Epithelial cell of esophagus (primary cell): ENCODE measurements at places on chromosomes 3 and 15.

DNA sequence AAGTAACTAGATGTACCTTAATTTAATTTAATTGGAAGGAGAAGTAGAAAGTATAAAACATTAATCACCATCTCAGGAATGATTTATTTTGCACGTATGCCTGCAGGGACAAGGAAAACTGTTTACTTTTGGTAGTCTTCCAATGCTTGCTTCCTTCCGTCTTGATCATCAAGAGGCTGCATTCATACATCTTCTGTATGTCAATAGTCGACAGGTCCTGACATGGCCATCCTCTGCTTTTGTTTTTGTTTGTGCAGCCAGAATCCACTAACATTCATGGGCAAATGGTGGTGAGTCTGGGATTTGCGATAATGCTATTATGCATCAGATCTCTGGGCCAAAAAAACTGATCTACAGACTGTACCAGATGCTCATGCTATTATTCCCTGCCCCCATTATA is 56.6 kb upstream of the ZPLD1 start:
- DNase-seq, result peak; percentile 95

DNA sequence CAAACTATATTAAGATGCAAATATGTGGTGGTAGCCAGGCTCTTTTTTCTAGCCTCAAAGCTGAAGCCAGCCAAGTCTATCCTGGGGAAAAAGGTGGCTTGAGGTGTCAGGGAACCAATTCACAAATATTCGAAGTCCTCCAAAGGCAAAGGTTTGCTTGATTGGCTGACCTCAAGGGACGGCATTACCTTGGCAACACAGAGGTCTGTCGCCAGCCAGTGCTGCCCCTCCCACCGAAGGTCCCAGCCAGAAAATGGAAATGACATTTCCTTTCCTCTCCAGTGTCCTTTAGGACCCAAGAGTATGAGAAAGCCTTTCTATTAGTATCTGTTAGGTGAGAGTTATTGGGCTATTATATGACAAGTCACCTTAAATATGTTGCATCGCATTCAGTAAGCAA is 96.0 kb upstream of the LIMD1 start:
- DNase-seq, result no peak

GRCh38 chr15:45585069-45585791 is 1.9 kb upstream of the BLOC1S6 start:
- no peak for DNase-seq

GRCh38 chr15:76168237-76168984 is 108.6 kb downstream of the TMEM266 start:
- DNase-seq, result no peak

DNA sequence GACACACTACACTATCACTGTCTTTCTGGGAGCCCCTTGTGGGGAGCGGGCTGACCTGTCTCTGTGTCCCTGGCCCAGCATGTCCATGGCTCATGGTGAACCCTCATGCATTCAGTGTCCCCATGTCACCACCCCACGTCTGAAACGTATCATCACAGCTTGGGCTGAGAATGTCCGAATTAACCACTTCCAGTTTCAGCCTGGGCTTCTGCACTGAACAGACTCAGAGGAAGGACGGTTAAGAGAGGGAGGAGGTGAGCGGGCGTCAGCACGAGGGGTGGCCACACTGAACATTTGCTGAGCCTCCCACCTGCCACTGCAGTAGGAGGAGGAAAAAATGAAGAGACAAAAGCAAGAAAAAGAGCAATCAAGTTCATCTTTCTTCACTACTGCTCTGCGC is 30.5 kb downstream of the ATP2B2 start:
- no peak for DNase-seq

DNA sequence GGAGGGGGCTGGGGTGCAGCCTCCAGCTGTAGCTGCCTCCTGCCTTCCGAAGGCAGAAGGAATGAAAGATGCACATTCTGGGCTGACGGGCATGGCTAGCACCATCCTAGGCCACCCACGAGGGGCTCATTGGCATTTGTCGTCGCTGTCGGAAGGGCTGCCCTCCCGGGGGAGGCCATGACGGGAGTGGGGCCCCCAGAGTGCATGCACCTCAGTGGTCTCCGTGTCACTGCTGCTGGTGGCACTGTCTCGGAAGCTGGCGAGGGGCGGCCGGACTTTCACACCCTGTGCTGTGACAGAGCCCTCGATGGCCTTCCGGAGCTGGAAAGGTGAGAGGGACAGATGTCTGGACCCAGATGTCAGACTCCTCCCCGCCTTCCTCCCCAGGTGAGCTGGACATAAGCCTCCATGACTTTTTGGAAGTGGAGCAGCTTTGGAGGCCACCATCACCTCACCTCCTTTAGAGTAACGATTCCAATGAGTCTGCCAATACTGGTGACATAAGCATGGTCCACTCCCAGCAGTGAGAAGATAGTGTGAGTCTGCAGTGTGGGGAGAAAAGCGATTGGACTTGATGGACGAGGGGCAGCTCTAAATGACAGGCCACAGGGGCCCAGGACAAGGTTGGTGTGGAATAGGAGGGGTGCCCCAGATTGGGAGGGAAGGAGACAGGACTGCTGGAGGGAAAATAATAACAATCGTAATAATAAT is 9.2 kb downstream of the FAM131A start:
- DNase-seq, result no peak

DNA sequence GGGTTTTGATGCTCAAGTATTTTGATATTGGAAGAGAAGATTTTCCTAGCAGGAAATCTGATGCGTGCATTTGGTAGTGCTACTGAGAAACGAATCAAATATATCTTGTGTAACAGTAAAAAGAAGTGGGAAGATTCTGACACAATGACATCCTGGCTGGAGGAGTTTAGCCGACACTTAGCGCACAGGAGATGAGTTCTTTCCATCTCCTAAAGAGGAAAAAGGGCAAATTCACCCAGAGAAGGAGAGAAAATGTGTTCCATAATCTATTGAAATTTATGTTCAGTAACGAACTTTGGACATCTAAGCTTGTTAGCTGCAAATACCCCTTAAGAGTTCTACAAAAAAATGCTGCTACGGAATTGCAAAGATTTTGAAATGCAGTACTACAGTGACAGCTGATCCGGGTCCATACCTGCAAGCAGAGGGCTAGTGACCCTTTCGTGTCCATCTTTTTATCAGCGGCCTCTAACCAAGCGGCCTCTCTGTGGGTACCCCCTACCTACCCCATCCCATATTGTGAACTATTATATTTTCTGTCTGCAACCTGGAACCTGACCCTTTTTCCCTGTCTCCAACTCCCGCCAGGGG is 971 bp downstream of the CPOX start:
- DNase-seq, result no peak

- DNase-seq, result peak; percentile 38
Observed at GRCh38 chr3:58572013-58572633, 5.1 kb downstream of the FAM107A start.

- DNase-seq, result peak; percentile 44
Observed at GRCh38 chr3:101574388-101575112, 570 bp downstream of the PCNP start.

DNA sequence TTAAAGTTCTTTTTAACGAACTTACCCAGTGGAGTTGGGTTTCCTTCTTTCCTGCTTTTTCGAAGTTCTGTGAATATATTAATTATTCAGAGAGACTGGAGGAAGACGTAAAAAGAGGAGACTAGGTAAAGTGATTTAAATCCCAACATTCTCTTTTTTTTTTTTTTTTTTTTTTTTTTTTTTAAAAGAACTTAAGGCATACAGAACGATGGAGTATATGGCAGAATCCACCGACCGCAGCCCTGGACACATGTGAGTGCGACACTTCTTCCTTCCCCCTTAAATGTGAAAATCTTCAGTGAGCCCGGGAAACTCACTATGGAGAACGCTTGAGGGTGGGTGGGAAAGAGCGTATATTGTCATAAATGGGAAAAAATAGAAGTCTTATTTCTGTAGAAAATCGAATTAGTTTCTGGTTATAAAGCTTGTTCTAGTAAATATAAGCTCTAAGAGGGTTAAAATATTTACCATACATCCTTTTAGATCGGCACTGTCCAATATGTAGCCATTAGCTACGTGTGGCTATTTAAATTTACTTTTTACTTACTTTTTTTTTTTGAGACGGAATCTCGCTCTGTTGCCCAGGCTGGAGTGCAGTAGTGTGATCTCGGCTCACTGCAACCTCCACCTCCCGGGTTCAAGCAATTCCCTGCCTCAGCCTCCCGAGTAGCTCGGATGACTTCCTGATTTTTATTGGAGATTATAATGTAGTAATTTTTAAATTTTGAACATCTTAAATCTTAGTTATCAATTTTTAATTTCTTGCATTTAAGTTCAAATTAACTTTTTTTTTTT is 892 bp downstream of the NMD3 start:
- peak; percentile 34 for DNase-seq

DNA sequence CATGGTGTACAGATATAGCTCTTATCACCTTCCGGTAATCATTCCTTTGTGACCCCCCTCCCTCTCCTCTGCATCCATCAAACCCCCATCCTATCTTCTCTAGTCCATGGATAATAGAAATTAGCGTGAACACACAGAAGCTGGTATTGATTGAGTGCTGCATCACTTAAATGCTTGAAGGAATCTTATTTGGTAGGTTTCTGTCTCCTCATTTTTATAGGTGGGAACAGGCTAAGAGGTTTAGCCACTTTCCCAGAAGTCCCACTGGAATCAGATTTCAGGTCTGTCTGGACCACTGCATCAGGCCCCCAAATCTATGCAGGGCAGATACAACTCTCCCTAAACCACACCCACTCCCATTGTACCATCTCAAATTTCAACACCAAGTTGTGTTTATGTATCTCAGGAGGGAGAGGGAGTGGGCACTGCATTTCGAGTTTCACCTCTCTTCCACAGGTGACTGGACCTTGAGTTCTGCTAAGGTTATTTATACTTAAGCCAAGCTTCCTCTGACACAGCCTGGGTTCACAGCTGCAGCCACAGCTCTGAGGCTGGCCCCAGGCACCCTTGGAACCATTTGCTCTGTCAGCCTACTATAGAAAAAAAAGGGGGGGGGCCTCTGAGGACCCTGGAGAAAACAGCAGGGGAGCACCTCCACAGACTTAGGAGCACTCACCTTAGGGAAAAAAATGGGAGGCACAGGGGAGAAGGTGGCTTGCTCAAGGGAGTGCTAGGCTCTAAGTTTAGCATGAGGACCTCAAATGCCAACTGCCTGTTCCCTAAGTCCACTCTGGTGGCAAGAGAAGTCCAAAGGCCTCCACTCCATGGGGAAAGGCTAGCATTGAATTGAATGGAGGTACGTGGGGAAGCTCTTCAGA is 2.1 kb upstream of the NMB start:
- DNase-seq, result no peak

DNA sequence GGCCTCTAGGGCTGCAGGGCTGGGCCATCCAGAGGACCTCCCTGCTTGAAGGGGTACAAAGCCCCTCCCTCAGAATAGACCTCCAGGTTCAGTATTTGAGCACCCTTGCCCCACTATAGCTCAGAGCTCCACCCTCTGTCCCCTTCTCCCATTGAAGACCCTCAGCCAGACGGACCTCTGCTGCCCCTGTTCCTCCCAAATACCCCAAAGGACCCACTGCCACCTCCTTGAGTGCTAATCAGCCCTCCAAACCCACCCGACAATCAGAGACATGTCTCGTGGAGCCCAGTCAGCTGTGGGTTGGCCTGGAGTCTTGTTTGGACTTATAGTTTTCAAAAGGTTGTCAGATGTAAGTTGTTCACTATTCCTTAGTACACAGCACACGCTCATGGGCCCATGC is 161.1 kb downstream of the UACA start:
- no peak for DNase-seq

- DNase-seq, result no peak
Observed at GRCh38 chr3:137845666-137846065, 81.6 kb downstream of the SOX14 start.

- DNase-seq, result no peak
Observed at GRCh38 chr15:74885461-74885860, 4.4 kb upstream of the MPI start.

GRCh38 chr3:54146506-54147239 is 24.3 kb downstream of the CACNA2D3 start:
- no peak for DNase-seq

- peak; percentile 49 for DNase-seq
Observed at GRCh38 chr3:170534227-170534626, 51.6 kb downstream of the SLC7A14 start.

- peak; percentile 41 for DNase-seq
Observed at GRCh38 chr15:57273402-57273801, 102.9 kb upstream of the CGNL1 start.
